Stimulated activated CD4-positive, alpha-beta T cell treated with anti-CD3 and anti-CD28 coated beads, TNF-alpha, amount 100 ng/mL, for 1 hour (primary cell): ENCODE measurements at places on chromosomes 7 and 10.

DNA sequence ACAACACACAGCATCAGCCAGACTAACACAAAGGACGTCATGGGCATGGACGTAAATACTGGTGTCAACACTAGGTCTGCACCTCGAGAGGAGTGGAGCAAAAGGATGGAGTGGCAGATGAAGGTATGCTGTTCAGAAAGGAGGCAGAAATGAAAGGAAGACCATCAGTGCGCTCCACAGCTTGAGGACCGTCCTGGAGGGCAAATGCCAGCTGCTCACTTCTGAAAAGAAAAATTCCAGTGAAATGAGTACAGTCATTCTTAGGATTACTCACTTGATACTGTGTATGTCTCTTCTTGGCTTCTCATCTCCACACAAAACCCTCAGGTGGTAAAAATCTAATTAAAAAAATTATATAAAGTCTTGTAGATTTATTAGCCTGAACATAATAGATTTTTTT lies 44.8 kb downstream of the EGFR start:
- DNase-seq, result no peak

DNA sequence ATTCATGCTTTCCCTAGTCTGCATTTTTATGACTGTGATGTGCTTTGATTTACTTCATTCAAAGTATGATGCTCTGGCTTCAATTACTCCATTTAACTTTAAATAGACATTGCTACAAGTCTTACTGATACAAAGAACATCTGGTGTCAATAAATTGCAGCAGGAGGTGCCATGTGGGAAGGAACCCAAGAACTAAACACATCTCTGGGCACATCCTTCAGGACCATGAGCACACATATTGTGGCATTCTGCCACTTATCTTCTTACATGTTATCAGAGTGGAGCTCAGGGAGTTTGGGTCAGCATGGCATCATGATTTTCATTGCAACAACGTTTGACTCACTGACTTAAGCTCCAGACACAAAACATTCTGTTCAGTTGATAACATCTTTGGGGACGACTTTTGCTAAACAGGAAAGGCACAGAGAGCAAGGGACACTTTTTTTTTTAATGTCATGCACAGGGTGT lies 227.0 kb downstream of the DKK1 start:
- no peak for DNase-seq

DNA sequence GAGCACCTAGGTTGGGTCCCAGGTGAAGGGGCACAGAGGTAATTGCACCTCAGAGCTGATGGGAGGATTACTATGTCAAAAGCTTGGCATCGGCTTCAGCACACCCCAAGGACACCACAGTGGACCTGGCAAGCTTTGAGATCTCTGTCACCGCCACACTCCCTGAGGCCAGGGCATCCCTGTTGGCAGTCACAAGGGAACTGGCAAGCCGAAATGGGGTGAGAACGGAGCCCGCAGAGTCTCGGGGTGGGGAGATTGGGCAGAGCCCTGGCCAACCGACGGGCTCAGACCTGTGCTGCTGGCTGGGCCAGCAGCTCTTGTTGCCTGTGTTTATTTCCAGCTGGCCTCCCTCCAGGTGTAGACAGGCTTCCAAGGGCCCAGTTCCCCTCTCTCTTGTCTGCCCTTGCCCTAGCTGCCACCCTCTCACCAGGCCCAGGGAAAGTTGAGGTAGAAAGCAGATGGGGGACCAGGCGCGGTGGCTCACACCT lies 2.5 kb downstream of the HSPB1 start:
- no peak for DNase-seq

- DNase-seq, result no peak
Observed at GRCh38 chr10:124354411-124355382, 64.0 kb downstream of the OAT start.

GRCh38 chr10:68543004-68543918 lies 15.9 kb upstream of the SLC25A16 start:
- no peak for DNase-seq

DNA sequence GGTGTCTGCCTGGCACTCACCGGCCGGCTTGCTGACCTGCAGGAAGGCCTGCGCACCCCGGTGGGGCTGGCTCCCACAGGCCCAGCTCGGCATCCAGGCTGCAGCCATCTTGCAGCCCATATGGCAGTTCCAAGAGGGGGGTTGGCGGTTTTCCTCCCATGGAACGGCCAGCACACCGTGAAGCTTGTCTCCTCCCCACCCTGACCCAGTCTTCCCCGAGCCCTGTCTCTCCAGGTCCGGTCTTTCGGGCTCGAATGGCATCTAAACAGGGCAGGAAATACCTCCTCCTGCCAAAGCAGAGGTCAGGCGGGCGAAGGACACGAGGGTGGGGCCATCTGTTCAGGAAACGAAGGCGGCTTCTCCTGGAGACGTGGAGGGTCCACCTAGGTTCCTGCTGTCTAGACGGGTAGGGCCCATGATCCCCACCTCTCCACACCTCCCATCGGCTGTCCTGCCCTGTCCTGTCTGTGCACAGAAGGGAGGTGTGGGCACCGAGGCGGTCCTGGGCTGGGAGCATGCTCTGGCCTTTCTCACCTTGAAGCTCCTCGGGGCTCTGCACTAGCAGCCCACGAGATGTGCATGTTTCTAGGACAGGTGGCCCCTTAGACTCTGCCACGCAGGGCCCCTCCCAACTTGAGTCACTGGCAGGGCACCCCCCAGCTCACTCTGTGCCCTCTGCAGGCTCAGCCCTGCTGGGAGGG lies 113.7 kb upstream of the DIP2C start:
- no peak for DNase-seq

DNA sequence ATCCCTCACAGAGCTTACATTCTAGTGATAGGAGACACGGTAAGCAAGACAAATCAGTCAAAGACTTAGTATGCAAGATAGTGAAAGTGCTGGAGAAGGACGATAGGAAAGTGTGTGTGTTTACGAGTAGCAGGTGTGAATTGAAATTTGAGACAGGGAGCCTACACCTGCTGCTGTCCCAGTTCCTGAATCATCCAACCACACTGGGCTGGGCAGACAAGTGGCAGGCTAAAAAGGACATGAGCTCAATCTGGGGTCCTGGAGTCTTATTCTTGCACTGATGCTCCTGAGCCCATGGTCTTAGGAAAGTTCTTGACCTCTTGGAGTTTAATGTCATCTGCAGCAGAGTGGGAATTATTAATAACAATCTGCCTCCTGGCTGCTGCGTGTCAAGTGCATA lies 16.2 kb downstream of the RBP3 start:
- no peak for DNase-seq

DNA sequence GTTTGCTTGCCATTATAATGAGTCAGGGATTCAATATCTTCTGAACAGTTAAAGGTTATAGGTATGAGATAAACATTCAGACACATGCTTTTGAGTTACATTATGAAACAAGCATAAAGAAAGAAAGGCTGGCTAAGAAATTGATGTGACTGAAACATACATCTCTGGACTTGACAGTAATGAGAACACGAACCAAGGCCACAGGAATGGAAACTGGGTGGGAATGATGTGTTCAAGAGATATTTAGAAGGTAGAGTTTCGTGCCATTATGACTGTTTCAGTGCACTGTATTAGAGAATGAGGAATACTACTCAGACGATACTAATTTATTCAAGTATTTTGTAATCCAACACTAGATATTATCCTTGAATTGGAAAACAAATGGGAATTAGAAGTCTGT lies 332.1 kb upstream of the MAGI2 start:
- DNase-seq, result no peak

- DNase-seq, result no peak
Observed at GRCh38 chr10:61779950-61780659, 117.4 kb downstream of the CABCOCO1 start.

- no peak for DNase-seq
Observed at GRCh38 chr10:100883312-100883821, 29.4 kb upstream of the SLF2 start.

GRCh38 chr10:33963729-33964128 lies 629.3 kb upstream of the NRP1 start:
- no peak for DNase-seq

- no peak for DNase-seq
Observed at GRCh38 chr7:158991824-158992621, 135.7 kb downstream of the DYNC2I1 start.

DNA sequence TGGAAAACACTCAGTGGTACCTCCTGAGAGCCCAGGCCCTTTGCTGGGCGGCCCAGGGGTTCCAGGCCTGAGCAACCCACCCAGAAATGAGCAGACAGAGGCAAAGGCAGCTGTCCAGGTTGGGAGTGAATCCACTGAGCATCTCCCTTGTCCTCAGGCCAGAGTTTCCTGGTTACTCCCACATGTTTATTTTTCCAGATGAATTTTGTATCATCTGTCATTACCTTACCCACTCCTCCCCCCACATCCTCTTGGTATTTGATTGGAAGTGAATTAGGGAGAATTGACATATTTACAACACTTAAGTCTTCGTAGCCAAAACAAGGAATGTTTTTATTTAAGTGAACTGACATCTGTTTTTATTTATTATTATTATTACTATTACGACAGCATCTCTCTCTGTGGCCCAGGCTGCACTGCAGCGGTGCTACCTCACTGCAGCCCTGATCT lies 13.2 kb upstream of the LMBR1 start:
- DNase-seq, result no peak

GRCh38 chr10:14250496-14251076 lies 80.1 kb downstream of the FRMD4A start:
- DNase-seq, result no peak

- no peak for DNase-seq
Observed at GRCh38 chr10:121608469-121609190, 10.4 kb upstream of the FGFR2 start.

DNA sequence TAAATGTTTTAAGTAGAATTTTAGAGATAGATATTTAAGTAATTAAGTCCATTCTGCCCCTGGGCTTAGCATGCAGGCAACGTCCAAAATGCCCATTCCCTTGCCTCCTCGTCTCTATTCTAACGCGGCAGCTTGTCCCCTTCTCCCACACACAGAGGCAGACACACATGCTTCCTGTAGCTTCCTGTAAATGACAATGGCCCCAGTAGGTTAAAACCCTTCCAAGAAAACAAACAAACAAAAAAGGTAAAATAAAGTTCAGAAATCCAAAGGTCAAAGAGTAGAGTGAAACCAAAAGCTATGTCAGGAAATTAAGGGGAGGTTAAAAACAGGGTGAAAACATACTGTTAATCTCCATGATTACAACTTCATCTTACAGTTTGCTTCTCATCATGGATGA lies 857.6 kb downstream of the GATA3 start:
- DNase-seq, result no peak

- no peak for DNase-seq
Observed at GRCh38 chr10:77664696-77665095, 27.1 kb upstream of the KCNMA1 start.

DNA sequence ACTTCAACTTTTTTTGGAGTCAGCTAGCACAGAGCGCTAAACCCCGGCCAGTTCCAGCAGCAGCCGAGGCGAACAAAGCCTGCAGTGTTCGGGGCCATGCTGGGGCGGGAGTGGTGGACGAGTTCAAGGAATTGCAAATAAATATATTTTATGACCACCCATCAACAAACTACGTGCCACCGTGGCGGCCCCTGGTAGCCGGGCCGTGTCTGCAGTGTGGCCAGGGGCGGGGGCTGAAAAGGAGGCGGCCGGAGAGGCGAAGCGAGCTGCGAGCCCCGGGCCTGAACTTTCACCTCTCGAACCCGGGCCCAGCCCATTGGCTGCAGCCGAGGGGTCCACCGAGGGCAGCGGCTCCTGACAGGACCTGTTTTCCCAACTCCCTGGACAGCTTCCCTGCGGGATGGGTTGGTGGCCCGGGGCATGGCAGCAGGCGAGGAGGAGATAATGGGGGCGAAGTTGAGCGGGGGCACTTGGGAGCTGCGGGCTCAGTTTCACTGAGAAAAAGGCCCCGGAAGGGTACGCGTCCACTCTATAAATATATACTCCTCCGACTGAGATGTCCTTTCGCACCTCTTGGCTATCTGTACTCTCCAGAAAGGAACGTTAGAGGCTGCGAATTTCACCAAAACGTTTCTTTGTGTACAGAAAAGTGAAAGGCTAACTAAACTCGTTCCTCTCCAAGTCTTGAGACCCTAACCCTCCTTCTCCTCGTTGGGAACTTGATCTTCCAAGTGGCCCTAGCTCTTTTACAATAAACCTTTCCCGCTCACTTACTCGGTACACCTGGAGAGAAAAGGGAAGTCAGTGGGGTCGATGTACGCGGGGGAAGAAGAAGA lies 164.6 kb upstream of the PPP1R3A start:
- DNase-seq, result no peak
